NCI-H2081 treated with DMSO at 0.1 percent for 48 hours (cell line): ENCODE measurements at places on chromosomes 16 and 17.

DNA sequence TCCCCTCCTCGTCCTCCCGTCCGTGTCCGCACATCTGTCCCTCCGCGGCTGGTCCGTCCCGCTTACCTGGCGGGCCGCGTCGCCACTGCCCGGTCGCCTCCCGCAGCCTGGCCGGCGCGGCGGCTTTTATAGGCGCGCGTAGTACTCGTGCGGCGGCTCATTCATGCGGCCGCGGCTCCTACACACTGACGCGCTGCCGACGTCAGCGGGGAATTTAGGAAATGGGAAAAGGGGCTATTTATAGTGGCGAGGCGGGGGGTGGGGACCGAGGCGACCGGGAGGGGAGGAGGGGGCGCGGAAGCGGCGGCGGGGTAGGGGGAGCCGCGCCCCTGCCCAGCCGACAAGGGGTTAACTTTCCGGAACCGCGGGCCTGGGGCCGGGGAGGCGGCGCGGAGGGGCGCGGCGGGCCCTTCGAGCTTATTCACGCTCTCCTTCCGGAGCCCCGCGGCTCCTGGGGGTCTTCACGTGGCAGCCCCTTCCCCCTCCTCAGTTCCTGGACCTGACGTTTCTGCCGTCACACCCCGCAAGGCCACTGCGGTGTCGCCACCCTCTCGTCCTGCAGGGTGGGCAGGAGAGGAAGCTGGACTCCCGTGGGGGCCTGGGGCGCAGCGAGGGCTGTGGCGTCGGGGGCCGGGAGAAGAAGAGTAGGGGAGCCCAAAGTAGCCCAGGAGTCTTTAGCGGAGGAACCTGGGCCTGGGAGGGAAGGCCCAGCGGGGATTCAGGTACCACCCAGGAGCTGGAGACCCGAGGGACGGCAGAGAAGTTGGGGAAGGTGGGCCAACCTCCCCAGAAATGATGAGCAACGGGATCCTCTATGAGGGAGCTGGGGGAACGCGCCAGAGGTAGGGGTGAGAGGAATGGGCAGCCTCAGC lies 3.6 kb upstream of the HIC1 start:
- no peak for DNase-seq

- DNase-seq: no peak
These were observed 16.7 kb upstream of the ERN2 start for GRCh38 chr16:23729503-23730424.

DNA sequence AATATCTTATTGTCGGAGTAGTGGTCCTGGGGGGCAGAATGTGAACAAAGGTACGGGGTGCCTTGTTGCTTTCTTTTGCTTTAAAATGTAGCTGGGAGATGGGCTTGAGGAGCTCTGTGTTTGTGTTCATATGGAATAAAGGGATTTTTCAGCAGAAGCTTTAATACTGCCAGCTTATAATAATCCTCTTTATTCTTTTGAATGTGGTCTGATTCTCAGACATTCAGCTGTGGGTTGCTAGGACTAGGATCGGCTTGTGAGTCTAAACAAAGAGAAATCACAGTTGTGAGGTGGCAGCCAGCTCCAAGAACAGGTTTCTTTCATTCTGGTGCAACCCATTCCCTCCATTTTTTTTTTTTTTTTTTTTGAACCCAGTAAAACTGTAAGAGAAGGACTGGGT lies 7.2 kb downstream of the MRPL58 start:
- DNase-seq: no peak

DNA sequence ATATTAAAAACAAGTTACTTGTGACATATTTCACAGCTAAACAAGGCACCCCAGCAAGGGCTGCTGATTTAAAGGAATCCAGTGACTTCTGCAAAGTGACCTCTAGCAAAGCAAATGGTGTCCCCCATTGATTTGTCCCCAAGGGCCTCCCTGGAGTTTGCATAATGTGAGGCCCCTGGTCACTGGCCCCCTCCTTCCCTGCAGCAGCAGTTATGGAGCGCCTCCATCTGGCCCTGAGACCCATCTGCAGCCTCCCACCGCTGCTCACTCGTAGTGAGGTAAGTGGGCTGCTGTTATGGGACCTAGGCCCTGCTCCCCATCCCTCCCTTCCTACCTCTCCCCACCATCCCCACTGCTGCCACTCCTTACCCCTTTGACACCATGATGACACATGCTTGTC lies 19.6 kb upstream of the EEF2K start:
- DNase-seq: no peak

GRCh38 chr16:73149334-73149733 lies 101.4 kb upstream of the ZFHX3 start:
- no peak for DNase-seq

- no peak for DNase-seq
These were observed 14.5 kb downstream of the ARHGAP17 start for GRCh38 chr16:25000683-25001082.

DNA sequence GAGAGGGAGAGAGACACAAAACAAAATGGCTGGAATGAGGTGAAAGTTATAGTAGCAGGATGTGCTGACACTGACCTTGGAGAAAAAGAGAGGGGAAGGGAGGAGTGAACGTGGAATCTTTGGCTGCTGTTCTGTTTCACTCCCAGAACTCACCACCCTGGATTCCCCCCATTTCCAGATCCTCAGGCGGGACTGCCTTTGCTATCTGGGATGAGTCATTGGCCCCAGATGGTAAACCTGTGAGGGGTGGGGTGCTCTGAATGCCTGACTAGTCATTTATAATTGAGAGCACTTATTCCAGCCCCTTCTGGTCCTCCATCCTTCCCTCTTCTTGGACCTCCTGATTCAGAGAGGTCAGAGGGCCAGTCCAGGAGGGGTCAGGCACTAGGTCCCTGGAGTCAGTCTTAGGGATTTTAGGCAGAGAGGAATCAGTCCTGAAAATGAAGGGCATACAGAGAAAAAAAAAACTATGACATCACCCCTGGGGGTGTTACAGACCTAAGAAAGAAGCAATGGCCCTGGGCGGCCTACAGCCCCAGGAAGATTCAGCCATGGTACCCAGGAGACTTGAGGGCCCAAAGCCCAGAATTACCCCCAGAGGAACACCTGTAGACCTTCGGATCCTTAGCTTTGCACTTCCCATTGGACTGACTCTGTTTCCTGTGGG lies 2.2 kb upstream of the ZG16 start:
- DNase-seq: no peak

GRCh38 chr17:3667366-3668278 lies 756 bp downstream of the TAX1BP3 start:
- no peak for DNase-seq

- no peak for DNase-seq
These were observed 42.2 kb upstream of the TNRC6C start for GRCh38 chr17:77916264-77916663.
